Effector memory CD4-positive, alpha-beta T cell (primary cell): ENCODE measurements at places on chromosomes 1 and 21.
A peak's percentile ranks its signal among the peaks of the same experiment; 100 is the strongest.

GRCh38 chr1:114718661-114719423 lies 2.3 kb upstream of the NRAS start:
- DNase-seq, result no peak

- peak; percentile 2 for DNase-seq
Measured at GRCh38 chr1:234154320-234155251, 218.7 kb upstream of the COA6 start.

GRCh38 chr1:39344394-39345154 lies 140.1 kb downstream of the MACF1 start:
- no peak for DNase-seq

- no peak for DNase-seq
Measured at GRCh38 chr1:60571811-60572210, 498.2 kb upstream of the C1orf87 start.

GRCh38 chr1:206776229-206776628 lies 3.9 kb upstream of the IL10 start:
- DNase-seq, result no peak

GRCh38 chr1:221294242-221294641 lies 415.0 kb downstream of the HLX start:
- no peak for DNase-seq

DNA sequence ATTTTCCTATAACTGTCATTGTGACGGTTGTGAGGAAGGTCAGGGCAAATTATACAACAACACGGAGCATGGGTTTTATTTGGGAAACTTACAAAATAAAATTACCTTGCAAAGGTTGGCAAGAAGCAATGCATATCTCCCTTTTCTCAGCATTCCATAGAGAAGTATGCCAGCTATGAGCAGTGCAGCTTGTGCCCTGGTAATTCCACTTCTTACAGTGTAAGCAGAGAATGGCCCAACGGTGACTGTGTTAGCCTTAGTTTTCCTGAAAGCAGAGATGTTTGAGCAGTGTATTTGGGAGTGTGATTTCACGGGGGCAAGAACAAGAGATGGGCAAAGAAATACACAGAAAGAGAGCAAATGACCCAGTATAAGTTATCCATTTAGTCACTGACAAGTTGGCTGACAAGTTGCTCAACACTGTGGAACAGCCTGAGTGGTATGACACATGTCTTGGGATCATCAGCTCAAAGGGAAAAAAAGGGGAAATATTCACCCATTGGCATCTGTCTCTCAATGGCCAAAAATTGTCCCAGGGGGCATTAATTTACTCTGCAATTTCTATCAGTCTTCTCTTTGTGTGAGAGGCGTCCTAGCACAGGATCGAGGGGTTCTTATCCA lies 210.9 kb upstream of the NRIP1 start:
- DNase-seq, result no peak

- DNase-seq, result no peak
Measured at GRCh38 chr1:10947181-10947580, 65.3 kb upstream of the TARDBP start.

DNA sequence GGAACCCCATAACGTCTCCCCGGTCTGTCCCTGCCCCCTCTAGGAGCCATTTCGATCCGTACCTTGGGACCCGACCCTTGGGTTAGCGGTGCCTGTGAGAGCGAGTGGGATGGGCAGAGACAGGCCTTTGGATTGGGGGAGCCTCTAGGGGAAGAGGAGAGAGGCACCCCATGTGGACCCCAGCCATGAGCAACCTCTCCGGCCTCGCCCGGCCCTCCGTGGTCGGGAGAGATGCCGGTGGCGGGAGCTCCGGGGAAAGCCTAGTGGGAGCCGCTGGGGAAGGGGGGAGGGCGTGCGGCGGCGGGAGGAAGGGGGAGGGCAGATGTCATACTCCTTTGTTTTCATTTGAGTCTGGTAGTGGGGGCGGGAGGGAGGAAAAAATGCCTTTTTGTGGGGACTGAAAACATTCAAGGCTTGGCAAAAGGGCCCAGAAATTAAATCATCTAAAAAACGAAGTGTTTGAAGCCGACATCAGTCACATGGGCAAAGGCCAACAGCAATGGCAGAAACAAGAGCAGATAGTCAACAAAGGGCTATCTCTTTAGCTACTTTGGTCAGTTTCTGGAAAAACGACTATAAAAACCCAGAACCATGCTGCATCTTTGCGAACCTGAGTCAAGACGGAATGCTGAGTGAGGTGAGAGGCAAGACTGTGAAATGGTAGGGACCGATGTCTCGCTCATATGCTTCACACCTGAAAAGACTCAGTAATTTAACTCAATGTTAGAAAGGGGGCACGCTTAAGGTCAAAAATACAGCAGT lies 758 bp downstream of the PTBP2 start:
- DNase-seq, result no peak

DNA sequence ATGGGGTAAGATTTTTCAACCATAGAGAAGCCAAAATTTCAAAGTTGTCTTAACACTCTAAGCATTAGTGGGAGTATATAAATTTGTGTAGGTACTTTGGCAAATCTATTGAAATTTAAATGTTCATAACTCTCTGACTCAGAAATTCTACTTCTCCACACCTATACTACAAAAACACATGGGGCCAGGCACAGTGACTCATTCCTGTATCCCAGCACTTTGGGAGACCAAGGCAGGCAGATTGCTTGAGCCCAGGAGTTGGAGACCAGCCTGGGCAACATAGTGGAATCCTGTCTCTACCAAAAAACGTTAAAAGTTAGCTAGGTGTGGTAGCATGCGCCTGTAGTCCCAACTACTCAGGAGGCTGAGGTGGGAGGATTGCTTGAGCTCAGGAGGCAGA lies 41.3 kb upstream of the RAVER2 start:
- no peak for DNase-seq

DNA sequence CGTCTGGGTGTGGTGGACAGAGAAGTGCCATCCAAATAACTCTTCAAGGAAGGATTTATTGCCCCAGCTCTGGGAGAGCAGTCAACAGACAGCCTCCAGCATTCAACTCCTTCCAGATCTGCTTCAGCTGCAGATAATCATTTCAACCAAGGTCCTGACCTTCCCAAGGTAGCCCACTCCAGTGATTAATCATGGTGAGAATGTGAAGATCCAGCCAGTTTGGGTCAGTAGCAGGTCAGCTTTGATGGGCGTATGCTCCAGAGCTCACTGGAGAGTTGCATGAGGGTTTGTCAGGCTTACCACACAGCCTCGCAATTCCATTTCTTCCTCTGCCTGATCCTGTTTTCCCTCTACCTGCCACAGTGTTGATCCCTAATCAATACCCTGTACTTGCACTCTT lies 214.5 kb upstream of the ZRANB2 start:
- no peak for DNase-seq

DNA sequence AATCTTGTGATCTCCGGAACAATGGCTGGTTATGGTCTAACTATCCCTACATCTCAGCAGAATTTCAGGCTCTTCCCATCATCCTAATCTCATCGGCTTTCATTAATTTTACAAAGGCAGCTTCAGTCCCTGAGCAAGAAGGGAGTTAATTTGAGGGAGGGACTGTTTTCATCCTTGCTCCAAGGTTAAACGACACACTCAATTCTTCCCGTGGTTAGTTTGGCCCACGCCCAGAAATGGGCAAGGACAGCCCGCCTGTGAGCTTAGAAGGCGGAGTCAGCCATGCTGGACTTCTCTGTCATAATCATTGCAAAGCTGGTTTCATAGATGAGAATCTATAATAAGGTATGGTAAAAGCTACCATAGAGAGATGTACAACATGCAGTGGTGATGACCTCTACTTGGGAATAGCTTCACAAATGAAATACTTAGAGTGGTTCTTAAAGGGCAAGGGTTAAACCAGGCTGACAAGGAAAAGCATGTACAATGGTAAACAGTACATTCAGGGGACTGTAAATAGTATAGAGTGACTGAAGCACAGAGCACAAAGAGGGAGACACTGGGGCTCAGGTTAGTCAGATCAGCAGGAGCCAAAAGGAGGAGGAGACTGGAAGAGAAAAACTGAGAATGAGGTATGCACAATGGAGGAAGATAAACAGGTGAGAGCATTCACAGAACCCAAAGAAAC lies 108.8 kb downstream of the SMYD3 start:
- no peak for DNase-seq

DNA sequence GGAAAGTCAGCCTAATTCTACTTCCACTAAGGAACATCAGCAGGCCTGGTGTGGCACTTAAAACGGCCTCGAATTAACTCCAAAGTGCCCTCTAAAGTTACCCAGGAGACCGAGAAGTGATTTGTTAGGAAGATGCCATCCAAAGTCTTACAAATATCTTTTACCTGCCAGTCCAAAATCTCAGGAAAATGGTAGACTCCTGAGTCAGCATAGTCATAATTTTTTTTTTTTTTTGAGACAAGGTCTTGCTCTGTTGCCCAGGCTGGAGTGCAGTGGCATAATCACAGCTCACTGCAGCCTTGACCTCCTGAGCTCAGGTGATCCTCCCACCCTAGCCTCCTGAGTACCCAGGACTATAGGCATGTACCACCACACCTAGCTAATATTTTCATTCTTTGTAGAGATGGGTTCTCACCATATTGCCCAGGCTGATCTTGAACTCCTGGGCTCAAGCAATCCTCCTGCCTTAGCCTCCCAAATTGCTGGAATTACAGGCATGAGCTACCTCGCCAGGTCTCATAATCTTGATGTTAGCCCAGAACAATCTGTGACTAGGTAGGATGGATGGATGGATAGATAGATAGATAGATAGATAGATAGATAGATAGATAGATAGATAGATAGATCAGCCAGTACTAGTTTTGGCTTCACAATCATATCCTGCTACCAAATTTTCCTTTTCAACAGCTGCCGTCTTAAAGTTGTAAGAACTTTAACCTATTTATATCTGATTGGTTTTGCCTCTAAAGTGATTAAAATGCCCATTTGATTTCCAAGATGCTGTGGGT lies 25.3 kb upstream of the PPP2R5A start:
- no peak for DNase-seq

DNA sequence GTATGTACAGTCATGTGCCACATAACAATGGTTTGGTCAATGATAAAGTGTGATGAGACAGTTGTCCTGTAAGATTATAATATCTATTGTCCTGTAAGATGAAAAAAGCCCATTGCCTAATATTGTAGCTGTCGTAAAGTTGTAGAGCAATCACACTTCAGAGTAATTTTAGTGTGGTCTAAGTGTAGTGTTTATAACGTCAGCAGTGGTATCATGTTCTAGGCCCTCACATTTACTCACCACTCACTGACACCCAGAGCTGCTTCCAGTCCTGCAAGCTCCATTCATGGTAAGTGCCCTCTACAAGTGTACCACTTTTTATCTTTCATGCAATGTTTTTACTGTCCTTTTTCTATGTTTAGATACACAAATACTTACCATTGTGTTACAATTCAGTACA lies 259.9 kb upstream of the RAB4A start:
- no peak for DNase-seq

DNA sequence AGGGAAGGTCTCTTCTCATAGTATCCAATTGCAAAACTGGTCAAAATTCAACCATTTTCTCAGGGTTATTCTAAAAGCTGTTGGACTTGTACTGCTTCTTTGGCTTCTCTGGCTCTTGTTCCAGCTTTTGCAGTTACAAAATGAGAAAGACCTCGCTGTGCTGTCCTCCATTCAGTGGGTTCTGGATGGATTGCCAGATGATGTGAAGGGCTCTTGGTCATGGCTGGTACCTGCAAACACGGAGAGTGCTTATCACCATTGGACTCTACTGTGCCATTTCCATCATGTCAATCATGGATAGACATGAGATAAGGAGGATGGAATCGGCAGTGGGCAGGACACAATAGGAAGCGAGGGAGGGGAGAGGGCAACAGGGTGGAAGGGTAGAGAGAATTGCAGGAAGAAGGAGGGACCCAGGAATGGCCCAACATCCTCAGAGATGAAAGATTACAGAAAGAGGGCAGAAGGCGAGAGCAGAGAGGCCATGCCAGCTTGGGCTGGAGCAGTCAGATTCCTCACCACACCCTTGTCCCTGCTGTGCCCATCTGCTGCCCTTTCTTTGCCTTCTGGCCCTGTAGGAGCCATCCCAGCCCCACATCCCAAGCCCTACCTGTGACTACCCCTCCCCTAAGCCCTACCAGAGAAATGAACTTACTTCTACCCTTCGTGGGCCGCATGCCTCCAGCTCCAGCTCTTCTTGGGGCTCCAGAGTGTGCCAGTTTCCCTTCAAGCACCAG lies 70.3 kb downstream of the HIVEP3 start:
- no peak for DNase-seq

- DNase-seq, result no peak
Measured at GRCh38 chr1:211928993-211929637, 98.6 kb upstream of the LPGAT1 start.

GRCh38 chr1:85617633-85618100 lies 37.1 kb downstream of the CCN1 start:
- no peak for DNase-seq

DNA sequence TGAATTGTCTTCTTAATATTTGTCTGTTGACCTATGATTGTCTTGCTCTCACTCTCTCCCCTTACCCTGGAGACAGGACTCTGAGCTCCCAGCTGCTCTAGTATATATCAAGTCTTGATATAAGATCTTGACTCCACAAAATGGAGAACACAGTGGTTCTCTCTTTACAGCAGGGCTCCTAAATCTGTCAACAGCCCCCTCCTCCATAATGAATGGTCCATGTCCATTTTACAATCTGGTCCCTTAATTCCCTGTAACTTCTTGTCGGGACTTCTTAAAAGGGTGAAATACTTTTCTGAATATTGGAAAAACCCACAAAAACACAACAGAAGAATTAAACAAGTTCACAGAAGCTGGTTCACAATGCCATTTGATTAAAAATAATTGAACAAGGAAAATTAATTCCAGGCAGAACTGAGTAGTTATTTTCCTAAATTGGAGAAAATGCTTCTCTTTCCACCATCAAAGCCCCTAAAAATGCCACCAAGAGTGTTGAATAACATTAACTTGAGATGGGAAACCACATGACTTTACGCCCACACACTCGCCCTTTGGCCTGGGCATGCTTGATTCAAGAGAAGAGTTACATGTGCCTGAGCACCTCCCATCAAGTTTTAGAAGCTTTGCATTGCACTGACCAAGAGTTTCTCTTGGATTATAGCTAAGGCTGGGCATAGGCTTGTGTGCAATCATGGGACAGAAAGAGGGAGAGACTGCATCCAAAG lies 109.8 kb downstream of the TOMM20 start:
- DNase-seq, result no peak

DNA sequence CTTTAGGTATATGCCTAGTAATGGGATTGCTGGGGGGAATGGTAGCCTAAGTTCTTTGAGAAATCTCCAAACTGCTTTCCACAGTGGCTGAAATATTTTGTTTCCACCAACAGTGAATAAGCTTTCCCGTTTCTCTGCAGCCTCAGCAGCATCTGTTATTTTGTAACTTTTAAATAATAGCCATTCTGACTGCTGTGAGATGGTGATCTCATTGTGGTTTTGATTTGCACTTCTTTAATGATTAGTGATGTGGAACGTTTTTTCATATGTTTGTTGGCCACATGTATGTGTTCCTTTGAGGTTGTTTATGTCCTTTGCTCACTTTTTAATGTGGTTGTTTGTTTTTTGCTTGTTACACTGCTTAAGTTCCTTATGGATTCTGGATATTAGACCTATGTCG lies 237.4 kb downstream of the CENPF start:
- no peak for DNase-seq

DNA sequence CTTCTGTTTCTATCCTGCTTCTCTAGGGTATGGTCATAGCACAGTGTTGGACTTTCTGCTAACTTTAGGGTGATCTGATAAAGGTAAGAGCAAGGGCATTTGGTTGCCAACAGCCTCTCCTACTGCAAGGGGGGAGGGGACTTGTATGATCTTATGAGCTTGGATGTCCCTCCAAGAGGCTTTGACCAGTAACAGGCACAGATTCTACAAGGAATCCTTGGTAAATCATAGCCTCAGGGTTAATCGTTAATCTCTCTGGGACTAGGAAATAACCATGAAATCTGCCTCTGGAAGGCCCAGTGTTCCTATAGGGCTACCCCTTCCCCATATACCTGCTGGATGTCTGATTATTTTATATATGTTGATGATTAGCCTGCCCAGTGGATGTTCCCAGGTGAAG lies 134.8 kb upstream of the TNFSF4 start:
- no peak for DNase-seq
